ENCODE measurements at places on chromosomes 2 and 18. TPM values are rescaled to one million over a fixed set of nuclear protein-coding genes. Genes with fewer than 3 reads are reported as not detected.
A peak's percentile ranks its signal among the peaks of the same experiment; 100 is the strongest.

GRCh38 chr2:121856360-121856759 is 100.9 kb downstream of the TSN start:
- DNase-seq = no peak

DNA sequence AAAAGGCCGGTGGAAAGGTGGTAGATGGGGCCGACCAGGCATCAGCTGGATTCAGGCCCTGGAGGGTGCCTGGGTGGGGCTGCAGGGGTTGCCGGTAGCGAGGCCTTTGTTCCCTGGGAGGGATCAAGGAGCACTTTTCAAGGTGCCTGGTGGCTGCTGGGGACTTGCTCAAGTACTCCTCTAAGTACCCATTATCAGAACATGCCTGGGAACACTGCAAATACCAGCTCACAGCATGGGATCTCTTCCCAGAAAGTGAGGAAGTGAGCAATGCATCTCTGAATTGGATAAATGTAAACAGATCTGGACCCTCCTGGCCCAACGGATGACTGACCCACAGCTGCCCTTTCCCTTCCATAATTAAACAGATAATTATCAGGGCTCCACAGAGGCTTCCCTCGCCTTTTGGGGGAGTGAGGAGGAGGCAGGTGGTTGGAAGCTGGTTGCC is 210.5 kb downstream of the SH3RF3 start:
- no peak for DNase-seq

GRCh38 chr18:63157293-63158011 is 162.1 kb downstream of the BCL2 start:
- DNase-seq = no peak

GRCh38 chr18:24809173-24809950 is 348.9 kb downstream of the HRH4 start:
- peak; percentile 39 for DNase-seq

The MPPE1 gene
- 24.7 TPM for polyA plus RNA-seq

- DNase-seq = peak; percentile 23
These were observed 505.6 kb upstream of the SLC8A1 start for GRCh38 chr2:40957508-40957907.

- DNase-seq = no peak
These were observed 326.8 kb downstream of the OSR1 start for GRCh38 chr2:19031642-19032041.

DNA sequence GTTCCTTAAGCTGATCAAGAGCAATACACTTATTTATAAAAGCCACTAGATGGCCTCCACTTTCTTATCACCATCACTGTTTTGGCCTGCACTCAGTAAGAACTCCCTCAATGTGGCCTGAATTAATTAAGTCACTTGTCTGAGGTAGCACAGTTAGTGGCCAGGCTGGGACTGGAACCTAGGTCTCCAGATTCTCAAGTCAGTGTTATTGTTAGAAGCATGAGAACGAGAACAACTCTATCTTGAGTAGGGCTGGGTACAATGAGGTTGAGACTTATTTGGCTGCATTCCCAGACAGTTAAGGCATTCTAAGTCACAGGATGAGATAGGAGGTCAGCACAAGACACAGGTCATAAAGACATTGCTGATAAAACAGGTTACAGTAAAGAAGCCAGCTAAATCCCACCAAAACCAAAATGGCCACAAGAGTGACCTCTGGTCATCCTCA is 115.8 kb downstream of the SS18 start:
- no peak for DNase-seq

The GKN1 gene
- 0.16 TPM for polyA plus RNA-seq

GRCh38 chr2:557635-558301 is 119.4 kb downstream of the TMEM18 start:
- no peak for DNase-seq

The MATN3 gene
- 1.8 TPM for polyA plus RNA-seq

GRCh38 chr2:76312236-76312635 is 601.5 kb upstream of the GCFC2 start:
- DNase-seq = no peak

GRCh38 chr2:214005337-214005736 is 405.5 kb upstream of the VWC2L start:
- peak; percentile 4 for DNase-seq

DNA sequence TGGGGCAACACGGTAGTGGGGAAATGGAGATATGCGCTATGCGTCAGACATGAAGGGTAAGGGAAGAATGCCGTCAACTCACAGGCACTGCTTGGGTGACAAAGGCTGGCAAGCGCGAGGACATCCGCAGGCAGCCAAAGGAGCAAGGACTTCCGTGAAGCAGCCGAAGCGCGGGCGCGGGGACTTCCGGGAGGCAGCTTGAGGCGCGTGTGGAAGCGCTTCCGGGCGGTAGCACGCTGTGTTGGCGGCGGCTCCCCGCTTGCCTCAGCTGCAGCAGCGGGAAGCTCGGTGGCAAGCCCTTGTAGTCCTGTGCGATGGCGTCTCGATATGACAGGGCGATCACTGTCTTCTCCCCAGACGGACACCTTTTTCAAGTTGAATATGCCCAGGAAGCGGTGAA is at the start of gene PSMA8:
TSS of gene PSMA8 (plus strand) at position 218 of the 400 bp plus-strand sequence. CDS start at position 315, 97 bp downstream.
- DNase-seq = peak; percentile 3

GRCh38 chr2:127707890-127708648 is 6.8 kb downstream of the SFT2D3 start:
- no peak for DNase-seq

GRCh38 chr2:51093016-51093415 is 61.1 kb upstream of the NRXN1 start:
- no peak for DNase-seq

GRCh38 chr2:177287814-177288213 is 23.3 kb upstream of the NFE2L2 start:
- DNase-seq = no peak

The POTEJ gene
- polyA plus RNA-seq = not detected

DNA sequence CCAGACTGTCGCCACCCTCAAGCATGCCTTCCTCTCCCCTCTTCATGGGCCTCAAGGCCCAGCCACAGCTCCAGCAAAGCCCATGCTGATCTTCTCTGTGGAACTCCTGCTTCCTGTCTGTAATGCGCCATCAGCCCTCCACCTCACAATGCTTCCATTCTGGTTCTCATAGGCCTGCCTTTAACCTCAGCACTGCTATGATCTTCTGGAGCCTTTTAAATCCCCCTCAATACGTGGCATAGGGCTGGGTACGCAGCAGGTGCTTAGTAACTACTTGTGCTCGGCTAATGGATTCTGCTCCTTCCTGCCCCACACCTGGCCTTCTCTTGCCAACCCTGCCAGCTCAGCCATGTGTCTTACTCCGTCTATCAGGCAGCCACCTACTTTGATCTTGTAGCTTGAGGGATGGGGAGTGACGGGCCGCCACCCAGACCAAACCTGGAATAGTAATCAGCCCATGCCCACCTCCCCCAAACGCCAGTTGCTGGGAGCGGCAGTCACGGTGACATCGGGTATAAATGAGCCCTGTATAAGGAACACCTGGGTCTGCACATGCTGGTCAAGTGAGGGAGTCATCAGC is 106.7 kb upstream of the MCFD2 start:
- DNase-seq = no peak

The GAL3ST2 gene
- polyA plus RNA-seq = 0.43 TPM

DNA sequence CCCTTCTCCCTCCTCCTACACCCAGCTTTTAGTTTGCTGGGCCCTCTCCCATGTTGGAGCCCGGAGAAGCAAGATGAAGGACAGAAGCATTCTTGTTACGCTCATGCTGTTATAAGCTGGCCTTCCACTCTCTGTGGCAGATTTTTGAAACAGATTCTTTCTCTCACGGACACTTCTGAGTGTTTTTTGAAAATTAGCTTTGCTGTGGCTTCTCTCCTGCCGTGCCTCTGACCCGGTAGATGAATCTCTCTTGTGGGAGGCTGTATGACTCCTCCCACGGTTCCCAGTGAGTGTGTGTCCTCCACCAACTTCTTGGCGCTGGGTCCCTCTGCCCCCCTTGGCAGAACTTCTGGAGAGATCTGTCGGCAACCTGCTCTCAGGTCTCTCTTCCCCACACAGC is 269.3 kb upstream of the MYT1L start:
- no peak for DNase-seq

GRCh38 chr2:46079985-46080560 is 217.1 kb upstream of the EPAS1 start:
- no peak for DNase-seq

DNA sequence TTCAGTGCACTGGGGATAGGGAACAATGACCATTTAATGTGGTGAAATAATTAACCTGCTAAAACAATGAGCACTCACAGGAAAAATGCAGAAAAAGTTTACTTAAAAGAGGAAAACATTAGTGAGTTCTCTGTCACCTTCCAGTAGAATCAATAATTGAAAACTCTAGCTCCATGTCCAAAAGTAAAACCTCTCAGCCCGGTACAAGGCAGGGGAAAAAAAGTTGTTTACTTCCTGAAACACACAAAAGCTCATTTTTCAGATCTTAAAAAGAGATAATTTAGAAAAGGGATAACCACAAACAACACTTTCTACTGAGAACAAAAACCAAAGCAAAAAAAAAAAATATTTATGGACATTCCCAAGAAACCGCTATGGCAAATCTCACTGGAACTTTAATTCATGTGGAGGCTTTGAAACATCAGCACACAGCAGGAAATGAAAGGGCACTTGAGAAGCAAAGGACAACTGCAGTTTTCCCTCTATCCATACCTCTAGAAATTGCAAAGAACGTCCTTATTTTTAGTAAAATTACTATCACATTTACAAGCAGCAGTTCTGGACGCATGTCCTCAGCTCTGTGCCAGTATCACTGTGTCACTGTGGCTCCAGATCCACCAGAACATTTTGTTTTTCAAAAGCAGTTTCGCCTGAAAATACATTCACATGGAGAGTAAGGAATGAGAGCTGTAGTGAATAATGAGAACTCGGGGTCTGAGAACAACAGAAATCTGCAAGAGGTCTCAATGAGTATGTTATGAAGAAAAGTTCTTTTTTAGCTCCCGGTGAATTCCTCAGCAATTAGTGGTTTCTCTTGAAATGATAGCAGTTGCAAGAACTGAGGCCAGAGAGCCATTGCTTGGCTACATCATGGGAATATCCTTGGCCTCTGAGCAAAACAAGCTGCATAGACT is 44.7 kb upstream of the DNAH7 start:
- DNase-seq = peak; percentile 36

GRCh38 chr18:22432657-22433137 is 15.0 kb upstream of the CTAGE1 start:
- peak; percentile 22 for DNase-seq

GRCh38 chr18:58535340-58536201 is 93.3 kb downstream of the ALPK2 start:
- peak; percentile 93 for DNase-seq

DNA sequence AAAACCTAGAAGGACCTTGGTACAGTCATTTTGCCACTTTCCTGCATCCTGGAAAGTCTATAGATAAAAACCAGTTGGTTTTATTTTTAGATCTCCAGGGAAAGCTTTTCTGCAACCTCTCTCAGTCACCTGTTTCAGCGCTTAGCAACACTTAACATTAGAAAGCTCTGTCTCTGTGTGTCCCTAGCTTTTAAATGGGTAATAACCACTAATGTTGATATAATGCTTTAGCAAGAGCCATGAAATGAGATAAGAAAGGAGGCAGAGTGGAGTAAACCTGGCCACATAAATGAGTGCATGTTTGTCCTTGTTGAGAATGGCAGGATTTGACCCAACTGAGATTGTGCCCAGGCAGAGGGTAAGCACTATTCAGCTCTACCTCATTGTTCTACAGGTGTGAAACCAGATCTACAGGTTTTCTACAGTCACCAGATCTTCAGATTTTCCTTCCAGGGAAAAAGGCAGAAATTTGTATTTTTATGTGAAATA is 44.8 kb downstream of the MARCHF4 start:
- no peak for DNase-seq

The CREG2 gene
- 3.5 TPM for polyA plus RNA-seq

Data from muscle of leg (tissue), 16 donors.